Effector memory CD8-positive, alpha-beta T cell (primary cell): ENCODE measurements at places on chromosomes 16 and 17.
A peak's percentile ranks its signal among the peaks of the same experiment; 100 is the strongest.

DNA sequence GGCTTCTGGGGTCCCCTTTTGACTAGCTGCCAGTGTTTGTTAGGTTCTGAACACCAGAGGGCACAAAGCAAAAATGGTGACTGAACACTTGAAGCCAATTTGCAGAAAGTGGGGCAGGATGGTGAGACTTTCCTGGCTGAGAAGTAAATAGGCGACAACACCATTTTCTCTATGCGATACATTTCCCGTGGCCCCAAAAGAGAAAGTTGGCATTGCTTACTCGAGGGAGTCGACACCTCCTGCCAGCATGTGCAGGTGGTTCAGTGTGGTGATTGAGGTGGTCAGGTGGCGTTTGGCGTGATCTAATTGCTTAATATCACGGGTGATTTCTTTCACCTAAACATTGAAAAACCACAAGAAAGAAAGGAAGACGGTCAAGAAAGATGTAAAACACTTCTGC is 59.0 kb downstream of the VPS53 start:
- no peak for DNase-seq

GRCh38 chr17:72631568-72631948 is 460.9 kb downstream of the SLC39A11 start:
- no peak for DNase-seq

GRCh38 chr17:30200106-30200505 is 35.4 kb downstream of the SLC6A4 start:
- no peak for DNase-seq

DNA sequence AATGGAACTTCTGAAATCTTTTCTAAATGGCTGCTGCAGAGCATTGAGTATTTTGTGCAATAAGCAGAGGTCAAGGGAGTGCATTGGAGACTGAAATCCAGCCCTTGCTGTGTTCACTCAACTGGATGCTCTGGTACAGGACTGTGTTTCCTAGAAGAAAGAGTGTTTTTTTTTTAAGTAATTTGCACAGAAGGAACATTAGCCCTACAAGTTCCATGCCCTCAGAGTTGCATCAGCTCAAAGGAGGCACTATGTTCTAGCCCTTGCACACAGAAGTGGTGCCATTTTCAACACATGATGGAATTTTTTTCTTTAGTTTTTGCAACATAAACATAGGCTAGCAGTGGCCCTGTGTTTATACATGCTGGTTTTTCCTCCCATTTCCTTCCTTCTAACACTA is 144.1 kb upstream of the HLF start:
- DNase-seq: no peak

- no peak for DNase-seq
Measured at GRCh38 chr17:41071606-41072360, 6.1 kb upstream of the KRTAP2-4 start.

DNA sequence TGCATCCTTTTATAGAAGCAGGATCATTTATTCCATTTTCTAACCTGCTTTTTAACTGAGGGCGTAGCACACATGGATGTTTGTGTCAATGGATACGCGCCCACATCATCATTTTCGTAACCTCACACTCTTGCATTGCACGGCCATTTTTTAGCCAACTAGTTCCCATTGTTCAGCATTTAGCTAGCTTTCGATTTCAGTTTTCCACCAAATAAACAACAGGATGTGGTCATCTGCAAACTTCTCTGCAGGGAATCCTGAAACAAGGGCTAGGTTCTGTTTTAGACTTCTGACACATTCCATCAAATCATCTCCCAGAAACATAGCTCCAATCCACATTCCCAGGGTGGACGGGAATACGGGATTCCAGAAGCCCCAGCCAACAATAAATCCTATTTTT is 6.4 kb downstream of the CYB561 start:
- DNase-seq: peak; percentile 25

DNA sequence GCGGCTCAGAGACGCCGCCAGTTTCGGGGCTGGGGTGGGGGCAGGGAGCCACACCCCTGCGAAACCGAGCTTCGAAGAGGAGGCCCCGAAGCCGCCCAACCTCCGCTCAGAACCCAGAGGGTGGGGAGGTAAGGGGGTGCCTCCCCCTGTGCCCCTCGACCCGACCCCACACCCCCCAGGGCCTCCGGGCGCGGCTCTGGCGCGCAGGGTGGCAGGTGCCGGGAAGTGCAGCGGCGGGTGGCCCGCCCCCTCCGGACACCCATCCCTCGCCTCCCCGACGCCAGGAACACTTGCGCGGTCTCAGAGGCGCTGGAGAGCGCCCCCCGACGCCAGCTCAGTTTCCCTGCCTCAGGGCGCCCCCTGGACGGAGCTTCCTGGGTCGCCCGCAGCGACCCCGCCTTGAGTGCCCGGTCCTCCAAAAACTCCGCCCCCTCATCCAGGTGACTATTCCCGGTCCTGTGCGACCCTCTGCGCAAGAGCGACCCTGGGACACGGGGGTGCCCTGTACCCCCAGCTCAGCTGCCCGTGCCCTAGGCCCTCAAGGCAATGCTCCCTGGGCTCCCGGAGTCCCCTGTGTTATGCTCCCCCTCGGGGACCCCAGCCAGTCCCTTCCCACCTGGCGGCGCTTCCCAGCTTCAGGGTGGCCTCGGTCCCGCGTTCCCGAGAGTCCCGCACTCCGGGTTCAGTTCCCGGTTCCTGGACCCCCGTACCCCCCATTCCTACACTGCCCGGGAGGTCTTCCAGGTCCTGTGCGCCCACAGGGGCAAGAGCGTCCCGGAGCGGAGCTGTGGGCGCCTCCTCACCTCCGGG is 562 bp downstream of the PPL start:
- DNase-seq: no peak

GRCh38 chr17:4467287-4467686 is 31.4 kb upstream of the SPNS2 start:
- DNase-seq: no peak

DNA sequence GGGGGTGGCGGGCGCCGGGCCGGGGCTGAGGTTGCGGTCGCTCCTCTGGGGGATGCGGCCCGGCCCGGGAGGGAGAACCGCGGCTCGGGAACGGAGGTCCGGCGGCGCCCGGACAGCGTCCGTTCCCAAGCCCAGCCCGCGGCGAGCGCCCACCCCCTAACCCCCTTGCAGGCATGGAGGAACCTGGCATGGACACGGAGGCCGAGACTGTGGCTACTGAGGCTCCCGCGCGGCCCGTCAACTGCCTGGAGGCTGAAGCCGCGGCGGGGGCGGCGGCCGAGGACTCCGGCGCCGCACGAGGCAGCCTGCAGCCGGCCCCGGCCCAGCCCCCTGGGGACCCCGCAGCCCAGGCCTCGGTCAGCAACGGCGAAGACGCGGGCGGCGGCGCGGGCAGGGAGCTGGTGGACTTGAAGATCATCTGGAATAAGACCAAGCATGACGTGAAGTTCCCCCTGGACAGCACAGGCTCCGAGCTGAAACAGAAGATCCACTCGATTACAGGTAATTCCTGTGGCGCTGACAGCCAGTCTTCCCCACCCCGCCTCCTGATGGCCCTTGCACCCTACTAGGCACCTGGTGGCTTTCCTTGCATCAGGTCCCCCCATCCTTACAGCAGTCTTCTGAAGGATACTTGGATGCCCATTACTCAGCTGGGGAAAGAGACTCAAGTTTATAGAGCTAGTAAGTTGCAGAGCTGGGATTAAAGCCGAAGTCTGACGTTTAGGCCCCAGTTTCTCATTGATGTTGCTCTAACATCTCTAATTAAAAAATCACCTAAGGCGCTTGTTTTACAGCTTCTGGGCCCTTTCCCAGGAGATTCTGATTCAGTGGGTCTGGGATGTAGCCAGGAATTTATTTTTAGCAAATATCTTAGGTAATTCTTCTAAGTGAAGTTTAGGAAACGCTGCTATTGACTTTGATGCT is 514 bp downstream of the UBFD1 start:
- peak; percentile 17 for DNase-seq

DNA sequence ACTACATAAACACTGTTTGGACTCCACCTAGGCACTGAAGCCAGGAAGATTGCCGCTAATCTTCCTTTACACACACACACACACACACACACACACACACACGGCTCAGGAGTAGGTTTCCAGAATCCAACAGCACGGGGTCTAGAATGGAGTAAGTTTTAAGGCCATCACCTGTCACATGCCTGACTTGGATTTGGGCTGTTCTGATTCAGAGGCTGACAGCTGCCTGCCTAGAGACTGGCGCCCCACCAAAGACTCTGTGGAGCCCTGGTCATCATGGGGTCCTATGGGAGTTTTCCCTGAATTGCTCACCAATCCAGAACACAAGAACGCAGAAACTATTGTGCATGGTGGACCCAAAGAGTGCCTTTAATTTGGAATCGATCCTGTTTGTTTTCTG is 10.9 kb downstream of the CDRT4 start:
- no peak for DNase-seq

DNA sequence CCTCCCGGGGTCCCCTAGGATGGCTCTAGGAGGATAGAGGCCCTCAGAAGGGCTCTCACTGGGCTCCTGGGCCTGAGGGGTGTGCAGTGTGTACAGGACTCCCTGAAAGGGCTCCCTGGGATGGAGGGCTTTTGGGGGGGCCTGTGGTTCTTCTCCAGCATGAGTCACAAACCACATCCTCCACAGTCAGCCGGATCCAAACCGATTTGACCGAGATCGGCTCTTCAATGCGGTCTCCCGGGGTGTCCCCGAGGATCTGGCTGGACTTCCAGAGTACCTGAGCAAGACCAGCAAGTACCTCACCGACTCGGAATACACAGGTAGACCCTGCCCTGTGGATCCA is 4.5 kb downstream of the TRPV2 start:
- DNase-seq: peak; percentile 29

GRCh38 chr16:56609463-56609921 is 1.1 kb downstream of the MT2A start:
- DNase-seq: peak; percentile 72

DNA sequence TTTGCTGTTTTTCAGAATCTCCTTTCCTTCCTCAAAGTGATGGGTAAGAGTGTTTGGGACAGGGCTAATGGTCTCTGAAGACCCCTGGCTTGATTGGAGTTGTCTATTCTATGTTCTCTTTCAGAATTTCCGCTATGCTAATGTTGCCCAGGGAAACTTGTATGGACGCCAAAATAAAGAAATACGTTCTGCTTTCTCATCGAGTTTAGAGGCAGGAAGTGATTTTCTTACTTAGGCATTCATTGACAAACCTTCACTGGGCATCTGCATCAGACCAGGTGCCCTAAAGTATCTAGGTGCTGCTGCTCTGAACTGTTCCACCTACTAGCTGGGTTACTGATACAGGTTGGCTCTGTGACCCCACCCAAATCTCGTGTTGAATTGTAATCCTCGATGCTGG is 787.9 kb upstream of the EEF2KMT start:
- DNase-seq: no peak

DNA sequence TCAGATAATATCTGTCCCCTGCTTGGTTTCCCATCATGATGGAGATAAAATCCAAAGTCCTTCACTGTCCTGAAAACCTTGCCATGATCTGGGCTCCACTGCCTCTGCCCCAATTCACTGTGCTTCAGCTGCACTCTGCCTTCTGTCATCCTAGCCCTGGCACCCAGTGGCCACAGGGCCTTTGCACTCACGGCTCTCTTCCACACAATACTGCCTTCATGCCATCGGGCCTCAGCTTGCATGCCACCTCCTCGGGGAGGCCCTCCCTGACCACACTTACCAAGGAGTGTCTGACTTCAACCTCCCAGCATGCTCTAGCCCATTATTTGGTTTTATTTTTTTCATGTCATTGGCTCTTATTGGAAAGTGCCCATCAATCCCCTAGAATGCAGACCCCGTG is 146.1 kb downstream of the C16orf78 start:
- DNase-seq: no peak

GRCh38 chr17:4908301-4908700 is 5.4 kb upstream of the CHRNE start:
- no peak for DNase-seq

DNA sequence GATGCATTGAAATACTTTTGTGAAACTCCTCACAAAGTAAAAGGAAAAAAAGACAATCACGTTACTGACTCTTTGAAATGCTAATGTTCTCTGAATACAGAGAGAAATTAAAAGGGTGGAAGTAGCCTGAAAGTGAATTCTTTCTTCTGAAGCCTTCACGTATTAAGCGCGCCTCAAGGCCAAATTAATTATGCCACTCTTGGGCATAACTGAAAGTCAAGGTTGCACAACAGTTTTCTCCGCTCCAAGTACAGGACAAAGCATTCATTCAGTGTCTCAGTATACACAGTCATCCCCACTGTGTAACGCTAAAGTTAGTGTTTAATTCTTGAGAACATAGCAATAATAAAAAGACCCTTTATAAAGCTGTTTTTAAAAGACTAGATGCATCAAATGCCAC is 21.5 kb downstream of the PARN start:
- no peak for DNase-seq

DNA sequence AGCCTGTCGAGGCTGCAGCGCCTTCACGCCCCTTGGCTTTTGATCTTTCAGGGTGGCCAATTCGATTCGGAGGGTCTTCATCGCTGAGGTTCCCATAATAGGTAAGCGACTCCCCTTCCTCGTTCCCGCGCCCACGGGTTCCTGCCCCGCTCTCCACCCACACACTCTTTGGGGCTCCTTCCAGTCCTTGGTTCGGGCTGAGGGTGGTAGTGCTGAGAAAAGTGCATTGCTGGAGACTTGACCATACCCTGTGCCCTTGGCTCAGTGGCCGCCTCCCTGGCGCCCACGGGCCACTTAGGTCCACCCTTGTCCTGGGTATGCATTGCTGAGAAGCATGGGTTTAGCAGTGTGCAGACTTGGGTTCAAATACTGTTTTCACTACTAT is 491 bp downstream of the POLR2C start:
- DNase-seq: no peak

DNA sequence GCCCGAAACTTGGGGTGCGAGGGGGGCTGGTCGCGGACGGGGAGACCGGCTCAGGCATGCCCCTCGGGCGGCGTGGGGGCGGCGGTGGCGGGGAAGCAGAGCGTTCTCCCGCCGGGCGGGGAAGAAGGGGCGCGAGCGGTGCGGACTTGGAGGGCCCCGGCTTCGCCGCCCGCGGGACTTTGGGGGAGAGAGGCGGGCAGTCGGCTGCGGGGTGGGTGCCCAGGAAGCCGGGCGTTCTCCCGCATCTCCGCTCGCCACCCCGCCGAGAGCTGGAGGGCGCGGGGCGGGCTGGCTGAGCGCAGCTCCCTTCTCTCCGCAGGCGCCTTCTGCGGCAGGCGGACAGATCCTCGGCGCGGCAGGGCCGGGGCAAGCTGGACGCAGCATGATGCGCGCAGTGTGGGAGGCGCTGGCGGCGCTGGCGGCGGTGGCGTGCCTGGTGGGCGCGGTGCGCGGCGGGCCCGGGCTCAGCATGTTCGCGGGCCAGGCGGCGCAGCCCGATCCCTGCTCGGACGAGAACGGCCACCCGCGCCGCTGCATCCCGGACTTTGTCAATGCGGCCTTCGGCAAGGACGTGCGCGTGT is 772 bp downstream of the NTN1 start:
- no peak for DNase-seq

DNA sequence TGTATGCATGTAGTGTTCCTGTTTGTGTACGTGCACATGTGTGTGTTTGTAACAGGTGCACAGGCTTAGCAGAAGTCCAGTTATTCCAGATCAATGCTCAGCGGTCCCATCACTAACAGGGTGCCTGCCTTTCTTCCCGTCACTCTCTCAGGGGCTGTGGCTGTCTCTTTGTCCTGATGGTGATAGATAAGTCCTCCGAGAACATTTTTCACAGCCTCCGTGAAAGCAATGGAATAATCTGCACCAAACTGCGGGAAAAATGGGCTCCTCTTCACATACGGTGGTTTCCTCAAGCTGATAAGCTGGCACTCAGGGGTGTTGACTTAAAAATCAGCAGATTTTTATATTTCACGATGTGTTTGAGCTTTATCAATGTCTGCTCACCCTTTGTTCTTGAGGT is 342.3 kb downstream of the TMEM114 start:
- no peak for DNase-seq

GRCh38 chr17:50686494-50687199 is 21.1 kb downstream of the ANKRD40 start:
- no peak for DNase-seq
